Keratinocyte (primary cell): ENCODE measurements at places on chromosomes 1 and 21. TPM values are rescaled to one million over a fixed set of nuclear protein-coding genes. Genes with fewer than 3 reads are reported as not detected.

DNA sequence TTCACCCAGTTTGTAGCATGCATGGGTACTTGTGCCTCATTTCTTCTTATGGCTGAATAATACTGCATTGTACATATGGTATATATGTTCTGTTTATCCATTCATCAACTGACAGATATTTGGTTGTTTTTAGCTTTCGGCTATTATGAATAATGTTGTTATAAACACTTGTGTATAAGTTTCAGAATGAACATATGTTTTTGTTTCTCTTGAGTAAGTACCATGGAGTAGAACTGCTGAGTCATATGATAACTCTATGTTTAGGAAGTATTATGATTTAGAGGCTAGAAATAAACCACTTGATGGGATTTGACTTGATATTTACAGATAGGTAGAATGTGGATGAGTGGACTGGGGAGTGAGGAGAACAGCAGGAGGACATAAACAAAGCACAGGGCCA, 48.6 kb downstream of the WNT2B start:
- DNase-seq: no peak

DNA sequence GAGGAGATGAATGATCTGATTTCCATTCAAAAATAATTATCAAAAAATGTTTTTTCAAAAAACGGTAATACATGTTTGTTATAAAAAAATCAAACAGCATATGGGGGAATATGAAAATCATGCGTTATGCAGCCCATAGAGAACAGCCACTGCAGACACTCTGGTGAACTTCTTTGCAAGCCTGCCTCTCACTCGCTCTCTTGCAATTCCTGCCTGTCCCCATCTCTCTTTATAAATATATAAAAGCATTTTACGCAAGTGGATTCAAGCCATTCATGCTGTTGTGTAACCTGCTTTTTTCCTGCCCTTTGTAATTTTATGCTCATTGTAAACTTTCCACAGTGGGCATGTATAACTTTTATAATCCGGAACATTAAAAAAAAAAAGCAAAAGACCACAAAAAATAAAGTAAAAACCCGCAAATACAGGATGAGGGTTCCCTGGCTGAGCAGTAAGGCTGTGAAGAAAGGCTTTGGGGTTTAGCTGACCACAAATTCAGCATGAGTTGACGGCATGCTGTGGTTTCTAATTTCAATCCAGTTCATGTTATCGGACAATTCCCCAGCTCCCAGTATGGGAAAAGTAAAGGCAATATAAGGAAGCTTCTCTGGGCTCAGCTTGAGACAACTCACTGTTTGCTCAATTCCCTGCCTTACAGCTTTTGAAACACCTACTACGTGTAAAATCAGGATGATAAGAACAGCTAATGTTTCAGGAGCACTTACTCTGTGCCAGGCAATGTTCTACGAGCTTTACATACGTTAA, 52.8 kb upstream of the ZBTB40 start:
- no peak for DNase-seq

ZFYVE9 gene
- 17.1 to 27.7 TPM (median 25.4 TPM) in 3 replicates for polyA plus RNA-seq

PPIAL4G gene
- not detected in 3 replicates for polyA plus RNA-seq

DNA sequence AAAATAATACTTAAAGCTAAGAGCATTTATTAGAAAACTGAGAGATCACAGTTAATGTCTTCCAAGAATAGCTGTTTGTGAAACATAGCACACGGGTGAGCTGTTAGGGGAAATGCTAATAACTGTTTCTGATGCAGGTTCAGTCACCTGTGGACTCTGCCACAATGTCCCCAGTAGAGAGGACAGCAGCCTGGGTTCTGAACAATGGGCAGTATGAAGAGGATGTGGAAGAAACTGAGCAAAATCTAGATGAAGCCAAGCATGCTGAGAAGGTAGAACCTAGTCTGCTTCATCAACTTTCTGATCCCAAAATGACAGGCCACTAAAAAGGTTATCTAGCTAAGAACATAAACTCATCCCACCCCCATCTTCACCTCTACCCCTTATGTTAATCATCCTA, 32.6 kb downstream of the CLEC20A start:
- no peak for DNase-seq

GRCh38 chr1:175090780-175091179, 23.1 kb downstream of the TNN start:
- no peak for DNase-seq

- no peak for DNase-seq
These were observed 19.3 kb downstream of the HS2ST1 start for GRCh38 chr1:86933562-86934377.

DNA sequence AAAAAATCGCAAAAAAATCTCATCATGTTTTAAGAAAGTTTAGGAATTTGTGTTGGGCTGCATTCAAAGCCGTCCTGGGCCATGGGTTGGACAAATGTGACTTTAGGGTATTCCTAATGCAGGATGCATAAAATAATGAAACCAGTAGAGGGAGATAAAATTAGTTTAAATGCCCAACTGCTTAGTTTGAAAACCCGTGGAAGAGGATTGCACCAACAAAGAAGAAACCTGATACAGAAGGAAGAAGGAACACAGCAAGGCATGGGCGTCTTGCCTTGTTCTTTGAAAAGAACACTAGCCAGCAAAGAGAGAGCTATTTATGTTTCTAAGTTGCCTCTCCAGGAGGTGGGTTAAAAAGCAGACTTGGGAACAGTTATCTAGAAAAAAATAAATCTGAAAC, 37.9 kb downstream of the WDR3 start:
- no peak for DNase-seq

- DNase-seq: no peak
These were observed 118.4 kb upstream of the DEPDC1 start for GRCh38 chr1:68615312-68615711.

GRCh38 chr1:183884526-183884925, 79.6 kb downstream of the RGL1 start:
- no peak for DNase-seq

- no peak for DNase-seq
These were observed 61.2 kb upstream of the ETV3 start for GRCh38 chr1:157199421-157199755.

AKT3 gene
- polyA plus RNA-seq: 2.7 to 4.2 TPM (median 2.9 TPM) in 3 replicates

DNA sequence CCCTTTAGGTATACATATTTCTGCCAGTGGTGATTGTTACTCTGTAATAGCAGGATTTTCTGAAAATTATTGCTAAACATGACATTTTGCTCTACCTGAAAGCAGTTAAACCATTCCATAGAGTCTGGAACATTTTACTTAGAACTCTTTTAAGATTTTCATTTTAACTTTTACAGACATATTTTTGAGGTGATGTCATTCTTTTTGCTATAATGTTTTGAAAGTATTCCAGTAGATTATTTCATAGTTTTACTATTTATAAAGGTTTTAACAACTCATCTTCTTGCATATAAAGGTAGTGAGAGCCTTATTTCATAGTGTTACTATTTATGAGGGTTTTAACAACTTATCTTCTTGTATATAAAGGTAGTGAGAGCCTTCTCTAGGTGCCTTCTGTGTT, 42.9 kb downstream of the PTBP2 start:
- no peak for DNase-seq

EMC1 gene
- 17.1 to 48.5 TPM (median 28.6 TPM) in 3 replicates for polyA plus RNA-seq

C21orf58 gene
- polyA plus RNA-seq: 0.50 to 1.4 TPM (median 1.2 TPM) in 3 replicates

PLEKHG5 gene
- 11.8 to 27.7 TPM (median 13.4 TPM) in 3 replicates for polyA plus RNA-seq

- no peak for DNase-seq
These were observed 132.1 kb upstream of the EDN2 start for GRCh38 chr1:41616563-41616962.

KIF26B gene
- polyA plus RNA-seq: 0.58 to 0.91 TPM (median 0.80 TPM) in 3 replicates

DNA sequence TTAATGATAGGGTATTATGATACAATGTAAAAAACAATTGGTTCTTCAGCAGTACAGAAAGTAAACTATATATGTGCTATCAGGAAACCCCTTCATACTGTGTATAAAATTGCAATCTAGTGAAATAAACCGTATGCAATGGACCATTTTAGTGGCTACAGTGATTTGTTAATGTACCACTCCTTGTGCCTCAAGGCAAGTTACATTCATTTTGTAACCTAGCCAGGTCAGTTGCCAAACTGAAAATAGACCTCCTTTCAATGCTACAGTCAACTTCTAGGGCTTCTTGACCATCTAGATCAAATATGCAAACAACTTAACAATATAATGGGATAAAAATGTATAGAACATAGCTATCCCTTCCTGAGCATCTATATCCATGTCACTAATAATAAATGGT, 52.0 kb upstream of the RAVER2 start:
- no peak for DNase-seq

DNA sequence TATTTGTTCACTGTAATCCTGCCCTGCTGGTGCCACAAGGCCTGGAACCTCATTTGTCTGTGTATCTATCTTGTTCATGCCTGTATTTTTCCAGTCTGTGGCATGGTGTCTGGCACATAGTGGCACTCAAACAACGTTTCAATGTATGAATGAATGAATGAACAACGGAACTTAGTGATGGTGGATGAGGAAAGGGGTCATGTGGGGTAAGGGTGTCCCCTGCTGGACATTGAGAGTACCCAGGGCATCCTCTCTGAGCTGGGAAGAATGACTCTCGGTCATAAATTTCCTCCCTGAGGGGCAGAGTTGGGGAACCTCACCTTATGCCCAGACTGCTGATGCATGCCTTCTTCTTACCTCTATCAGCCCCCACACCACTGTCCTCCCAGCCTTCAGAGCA, 18.9 kb upstream of the ZNF683 start:
- DNase-seq: peak; percentile 28

NCAM2 gene
- polyA plus RNA-seq: 0.02 to 0.23 TPM (median 0.16 TPM) in 3 replicates
